ENCODE measurements at places on chromosomes 16 and 17.

GRCh38 chr17:14557480-14557879 lies 256.6 kb downstream of the HS3ST3B1 start:
- no peak for DNase-seq

DNA sequence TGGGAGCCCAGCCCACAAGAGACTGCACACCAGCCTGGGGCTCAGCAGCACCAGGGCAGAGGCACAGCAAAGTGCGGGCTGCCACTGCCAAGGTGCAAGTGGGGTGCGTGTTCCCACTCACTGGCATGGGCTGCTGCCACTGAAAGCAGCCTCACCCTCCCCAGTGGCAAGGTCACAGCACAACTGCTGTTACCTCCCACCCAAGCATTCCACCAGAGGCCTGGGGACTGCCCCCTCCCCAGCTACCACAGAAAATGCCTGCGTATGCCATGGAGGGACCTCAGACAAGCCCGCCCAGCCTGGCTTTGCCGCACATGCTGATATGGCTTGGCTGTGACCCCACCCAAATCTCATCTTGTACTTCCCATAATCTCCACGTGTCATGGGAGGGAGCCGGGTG lies 33.1 kb downstream of the MEAK7 start:
- no peak for DNase-seq

DNA sequence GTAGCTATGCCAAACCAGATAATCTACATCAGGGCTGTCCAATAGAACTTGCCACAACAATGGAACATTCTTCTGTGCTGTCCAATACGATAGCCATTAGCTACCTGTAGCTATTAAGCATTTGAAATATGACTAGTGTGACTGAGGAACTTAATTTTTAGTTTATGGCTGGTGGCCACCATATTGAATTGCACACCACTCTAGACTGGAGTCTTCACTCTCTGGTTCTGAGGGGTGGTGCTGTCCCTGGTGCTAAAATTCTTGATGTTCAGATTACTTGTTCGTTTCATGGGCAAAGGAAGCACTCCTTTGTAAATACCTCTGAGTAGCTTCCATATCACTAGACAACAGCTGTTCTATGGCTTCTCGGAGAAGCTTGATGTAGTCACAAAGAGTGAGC lies 296.6 kb downstream of the NPIPA8 start:
- DNase-seq = no peak

DNA sequence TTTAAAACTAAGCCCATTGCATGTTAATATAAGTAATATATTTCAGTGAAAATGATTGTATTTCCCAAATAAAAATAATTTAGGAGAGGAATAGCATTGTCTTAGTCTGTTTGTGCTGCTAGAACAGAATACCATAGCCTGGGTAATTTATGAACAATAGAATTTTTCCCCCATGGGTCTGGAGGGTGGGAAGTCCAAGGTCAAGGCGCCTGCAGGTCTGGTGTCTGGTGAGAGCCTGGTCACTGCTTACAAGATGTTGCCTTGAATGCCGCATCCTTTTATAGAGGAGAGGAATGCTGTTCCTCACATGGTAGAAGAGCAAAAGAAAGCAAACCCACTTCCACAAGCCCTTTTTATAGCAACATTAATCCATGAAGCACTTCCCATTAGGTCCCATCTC lies 161.3 kb upstream of the ZFHX3 start:
- DNase-seq = no peak

GRCh38 chr16:59121411-59122261 lies 387.5 kb upstream of the GOT2 start:
- DNase-seq = peak; percentile 12

DNA sequence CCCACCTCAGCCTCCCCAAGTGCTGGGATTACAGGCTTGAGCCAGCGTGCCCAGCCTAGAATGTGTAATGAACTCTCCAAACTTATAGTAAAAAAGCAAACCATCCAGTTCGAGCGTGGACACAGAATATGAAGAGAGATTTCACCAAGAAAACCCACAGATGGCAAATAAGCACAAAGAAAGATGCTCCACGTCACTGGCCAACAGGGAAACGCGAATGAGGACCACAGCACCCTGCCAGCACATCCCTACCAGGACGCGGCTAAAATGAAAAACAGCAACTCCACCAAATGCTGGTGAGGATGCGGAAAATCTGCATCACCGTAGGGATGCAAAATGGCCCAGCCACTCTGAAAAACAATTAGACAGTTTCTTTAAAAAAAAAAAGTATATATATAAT lies 1.4 kb downstream of the MVD start:
- DNase-seq = no peak

DNA sequence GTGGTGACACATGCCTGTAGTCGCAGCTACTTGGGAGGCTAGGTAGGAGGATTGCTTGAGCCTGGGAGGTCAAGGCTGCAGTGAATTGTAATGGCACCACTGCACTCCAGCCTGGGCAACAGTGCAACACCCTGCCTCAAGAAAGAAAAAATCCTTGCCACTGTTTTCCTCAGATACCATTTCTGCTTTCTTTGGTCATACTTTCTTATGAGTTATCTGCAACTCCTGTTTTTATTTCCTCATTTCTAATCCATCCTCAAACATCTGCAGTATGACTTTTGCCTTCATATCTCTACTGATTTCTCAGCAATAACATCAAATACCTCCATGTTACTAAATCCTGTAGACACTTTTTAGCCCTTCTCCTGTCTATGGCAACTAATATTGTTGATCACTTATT lies 3.1 kb upstream of the AP2B1 start:
- no peak for DNase-seq

All from spinal cord (tissue), 10 donors.